ENCODE measurements at places on chromosomes 7 and 10. TPM values are rescaled to one million over a fixed set of nuclear protein-coding genes. Genes with fewer than 3 reads are reported as not detected.

GRCh38 chr10:15313047-15313446 lies 58.0 kb downstream of the FAM171A1 start:
- no peak for DNase-seq
- H3K36me3 ChIP-seq: no peaks in the 10 kb centered on the region
- no peak overlapping the region for H3K4me3 ChIP-seq
- no peak overlapping the region for H3K27ac ChIP-seq
- H3K27me3 ChIP-seq: no peaks in the 10 kb centered on the region
- no peaks in the 10 kb centered on the region for H3K4me1 ChIP-seq

DNA sequence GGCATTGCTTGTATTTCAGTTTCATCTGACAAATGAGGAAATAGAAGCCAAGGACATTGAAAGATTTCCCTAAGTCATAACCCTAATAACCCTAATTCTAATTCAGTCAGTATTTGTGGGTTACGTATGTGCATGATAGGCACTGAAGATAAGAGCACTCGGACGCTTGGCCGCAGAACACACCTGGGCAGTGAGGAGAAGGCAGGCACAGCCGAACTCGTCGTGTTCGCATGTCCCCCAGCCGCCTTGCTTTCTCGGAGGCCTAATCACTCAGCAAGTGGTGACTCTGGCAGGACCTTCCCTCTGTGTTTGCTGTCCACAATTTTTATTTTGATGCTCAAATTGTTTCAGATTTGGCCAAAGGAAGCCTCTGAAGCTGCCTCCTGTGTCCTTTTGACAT lies 23.7 kb downstream of the HKDC1 start:
- H3K27ac ChIP-seq: no peak overlapping the region
- no peak overlapping the region for H3K4me3 ChIP-seq
- no peaks in the 10 kb centered on the region for H3K27me3 ChIP-seq
- no peak for DNase-seq

DNA sequence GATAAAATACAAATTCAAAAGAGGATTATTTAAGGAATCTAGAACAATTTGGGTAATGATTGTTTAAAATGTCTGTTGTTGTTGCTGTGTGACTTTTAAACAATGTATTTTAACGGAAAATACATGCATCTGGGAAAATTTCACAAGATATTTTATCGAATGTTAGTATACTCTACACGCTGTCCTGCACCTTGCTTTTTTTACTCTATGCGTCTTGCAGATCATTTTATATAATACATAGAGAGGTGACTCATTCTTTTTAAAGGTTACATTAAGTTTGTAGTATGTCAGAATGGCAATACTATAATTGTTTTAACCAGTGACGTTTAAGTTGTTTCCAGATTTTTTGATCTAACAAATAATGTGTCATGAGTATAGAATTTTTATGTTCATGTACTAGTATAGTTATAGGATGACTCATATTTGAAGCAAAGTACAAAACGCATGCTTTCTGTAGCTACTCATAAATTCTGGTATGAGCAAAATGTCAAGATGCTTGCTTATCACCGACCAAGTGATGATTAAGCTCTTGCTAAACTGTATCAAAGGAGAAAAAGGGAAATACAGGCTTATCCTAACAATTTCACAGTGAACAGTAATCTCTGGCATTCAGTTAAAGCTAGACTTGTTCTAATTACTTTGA lies 4.9 kb downstream of the DKK1 start:
- peak; percentile 9 for DNase-seq
- no peaks in the 10 kb centered on the region for H3K27me3 ChIP-seq
- no peaks in the 10 kb centered on the region for H3K4me1 ChIP-seq
- no peaks in the 10 kb centered on the region for H3K36me3 ChIP-seq
- no peak overlapping the region for H3K27ac ChIP-seq

GRCh38 chr7:68688416-68689086 lies 909.7 kb upstream of the AUTS2 start:
- H3K36me3 ChIP-seq: no peaks in the 10 kb centered on the region
- H3K4me3 ChIP-seq: no peak overlapping the region
- H3K27ac ChIP-seq: no peak overlapping the region
- no peaks in the 10 kb centered on the region for H3K4me1 ChIP-seq
- no peak for DNase-seq

DNA sequence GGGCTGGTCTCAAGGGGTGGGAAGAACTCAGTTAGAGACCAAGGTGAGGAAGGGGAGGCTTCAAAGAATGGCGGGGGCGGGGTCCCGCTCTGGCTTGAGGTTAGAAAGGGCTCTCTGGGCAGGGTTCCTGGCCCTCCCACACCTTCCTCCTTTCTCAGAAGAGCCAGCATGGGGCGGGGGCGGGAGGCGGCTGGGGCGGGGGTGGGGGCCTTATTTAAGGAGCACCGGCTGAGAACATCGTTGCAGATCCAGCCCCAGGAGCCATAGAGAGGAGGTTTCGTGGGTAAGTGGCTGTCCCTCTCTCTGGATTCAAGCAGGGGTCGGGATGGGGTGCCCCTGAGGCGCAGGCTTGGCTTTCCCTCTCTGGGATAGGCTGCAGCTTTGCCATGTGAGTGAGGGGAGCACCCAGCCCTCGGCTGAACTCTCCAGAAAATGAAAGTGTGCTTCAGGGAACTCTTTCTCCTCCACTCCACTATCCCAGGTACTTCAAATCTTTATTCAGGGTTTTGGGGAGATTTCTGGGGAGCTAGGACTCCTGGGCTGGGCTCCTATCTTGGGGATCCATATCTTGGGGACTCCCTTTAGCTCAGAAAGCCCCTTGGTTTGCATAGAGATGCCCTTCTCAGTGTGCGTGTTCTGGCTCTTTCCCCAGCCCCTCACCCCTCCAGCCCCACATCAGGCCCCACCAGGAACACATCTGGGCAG lies 3.3 kb upstream of the CUEDC2 start:
- H3K4me3 ChIP-seq: peak overlapping the region; percentile 10
- H3K27me3 ChIP-seq: no peaks in the 10 kb centered on the region
- peaks cover 38% of the 10 kb centered on the region for H3K4me1 ChIP-seq
- H3K36me3 ChIP-seq: no peaks in the 10 kb centered on the region
- peak overlapping the region; percentile 3 for H3K27ac ChIP-seq

GRCh38 chr7:7862393-7862792 lies 106.2 kb upstream of the GLCCI1 start:
- no peaks in the 10 kb centered on the region for H3K4me1 ChIP-seq
- no peaks in the 10 kb centered on the region for H3K27me3 ChIP-seq
- no peak for DNase-seq
- no peak overlapping the region for H3K4me3 ChIP-seq
- H3K36me3 ChIP-seq: no peaks in the 10 kb centered on the region
- no peak overlapping the region for H3K27ac ChIP-seq

DNA sequence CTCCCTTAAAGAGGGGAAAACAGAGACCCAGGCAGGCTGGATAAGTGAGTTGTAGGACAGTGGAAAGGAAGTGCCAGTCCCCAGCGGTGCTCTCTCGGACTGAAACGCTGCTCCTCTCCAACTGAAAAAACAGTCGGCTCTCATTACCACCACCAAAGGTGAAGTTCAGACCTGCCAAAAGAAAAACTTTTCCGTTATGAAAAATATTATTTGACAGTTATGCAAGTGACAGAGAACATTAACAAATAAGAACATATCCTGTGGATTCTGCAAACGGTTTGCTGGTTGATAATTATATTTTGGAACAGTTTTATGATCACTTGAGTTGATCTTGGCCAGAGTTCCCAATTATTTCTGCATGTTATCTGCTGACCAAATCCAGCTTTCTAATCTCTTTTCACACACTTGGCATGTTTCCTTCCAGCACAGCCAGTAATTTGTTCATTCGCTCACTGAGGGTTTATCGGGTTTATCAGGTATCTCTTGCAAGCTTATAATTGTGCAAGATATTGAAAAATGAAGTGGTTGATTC lies 82.6 kb downstream of the PTPRE start:
- H3K4me1 ChIP-seq: no peaks in the 10 kb centered on the region
- H3K36me3 ChIP-seq: peaks cover 6% of the 10 kb centered on the region
- no peak overlapping the region for H3K27ac ChIP-seq
- DNase-seq: no peak
- no peaks in the 10 kb centered on the region for H3K27me3 ChIP-seq

DNA sequence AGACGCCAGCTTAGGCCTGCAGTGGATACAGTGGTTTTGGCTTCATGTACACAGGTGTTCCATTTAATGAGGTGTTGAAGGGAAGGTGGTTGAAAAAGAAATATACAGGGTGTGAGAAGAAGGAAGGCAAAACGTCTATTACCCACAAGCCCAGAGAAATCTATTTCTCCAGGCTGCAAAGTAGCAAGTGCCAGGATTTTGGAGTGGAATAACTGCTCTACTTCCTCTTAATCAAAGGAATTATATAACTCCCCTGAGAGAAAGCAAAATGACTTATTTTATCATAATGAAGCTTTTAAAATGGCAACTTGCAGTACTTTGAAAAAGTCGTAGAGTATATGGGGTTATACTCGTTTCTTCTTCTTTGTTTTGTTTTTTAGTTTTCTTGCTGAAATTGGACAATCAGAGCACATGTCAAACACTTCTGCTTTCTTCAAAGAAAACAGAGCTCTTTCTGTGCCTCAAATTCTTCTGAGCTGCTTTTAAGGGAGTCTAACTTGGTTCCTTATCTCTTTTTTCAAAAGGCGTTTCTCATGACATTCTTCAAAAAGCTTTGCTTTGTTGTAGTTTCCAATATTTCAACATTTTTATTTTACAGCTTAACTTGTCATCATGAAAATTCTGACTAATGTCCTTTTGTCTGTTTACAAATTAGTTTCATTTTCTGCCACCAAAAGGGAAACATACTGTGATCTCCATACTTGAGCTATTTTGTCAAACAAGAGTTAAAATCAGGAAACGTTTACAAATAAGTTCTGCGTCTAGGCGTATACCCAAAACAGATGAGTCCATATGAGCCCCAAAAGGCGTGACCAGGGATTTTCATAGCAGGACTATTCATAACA lies 289.7 kb downstream of the FRMD4A start:
- DNase-seq: no peak
- no peaks in the 10 kb centered on the region for H3K36me3 ChIP-seq
- no peaks in the 10 kb centered on the region for H3K4me1 ChIP-seq
- H3K4me3 ChIP-seq: no peak overlapping the region

CDH23 gene
- polyA plus RNA-seq: 1.8 TPM

PRLHR gene
- polyA plus RNA-seq: not detected

MLXIPL gene
- 119 TPM for polyA plus RNA-seq

NDUFA5 gene
- polyA plus RNA-seq: 133 TPM

COL13A1 gene
- polyA plus RNA-seq: 0.66 TPM

TMEM196 gene
- not detected for polyA plus RNA-seq

Data from small intestine (tissue), 16 donors.